ENCODE measurements at places on chromosomes 3 and 15.

- peak; percentile 51 for DNase-seq
These were observed 150.3 kb upstream of the ARHGEF26 start for GRCh38 chr3:153970741-153971347.

DNA sequence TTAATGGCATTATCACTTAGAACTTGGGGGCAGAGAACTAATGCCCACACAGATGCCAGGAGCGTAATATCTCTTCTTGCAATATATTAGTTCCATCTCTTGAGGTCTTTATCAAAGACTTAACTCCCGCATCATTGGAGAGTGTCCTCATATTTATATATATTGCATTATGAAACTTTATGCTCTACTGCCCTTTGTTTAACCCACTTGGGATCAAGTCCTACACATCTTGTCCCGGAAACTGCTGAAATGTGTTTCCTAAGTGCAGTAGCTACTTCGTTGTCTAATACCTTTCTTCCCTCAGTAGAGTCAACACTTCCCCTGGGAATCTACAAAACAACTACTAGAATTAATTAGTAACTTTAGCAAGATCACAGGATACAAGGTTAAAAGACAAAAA, 1029.2 kb downstream of the OTOL1 start:
- DNase-seq: no peak

DNA sequence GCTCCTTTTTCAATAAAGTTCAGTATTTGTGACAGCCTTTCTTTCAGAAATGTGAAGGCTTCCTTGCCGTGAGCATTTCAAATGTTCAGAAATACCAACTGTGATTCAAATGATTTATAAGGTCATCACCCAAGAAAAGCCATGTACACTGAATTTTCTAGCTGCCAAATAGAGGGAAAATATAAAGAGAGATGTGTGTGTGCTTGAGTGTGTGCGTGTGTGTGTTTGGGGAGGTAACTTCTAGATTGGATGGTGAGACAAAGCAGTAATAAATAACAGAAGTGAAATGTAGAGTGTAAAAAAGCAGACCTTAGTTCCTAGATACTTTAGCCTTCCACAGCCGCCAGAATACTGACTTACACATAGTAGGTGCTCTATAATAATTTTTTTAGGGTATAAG, 577.4 kb downstream of the TBL1XR1 start:
- no peak for DNase-seq

DNA sequence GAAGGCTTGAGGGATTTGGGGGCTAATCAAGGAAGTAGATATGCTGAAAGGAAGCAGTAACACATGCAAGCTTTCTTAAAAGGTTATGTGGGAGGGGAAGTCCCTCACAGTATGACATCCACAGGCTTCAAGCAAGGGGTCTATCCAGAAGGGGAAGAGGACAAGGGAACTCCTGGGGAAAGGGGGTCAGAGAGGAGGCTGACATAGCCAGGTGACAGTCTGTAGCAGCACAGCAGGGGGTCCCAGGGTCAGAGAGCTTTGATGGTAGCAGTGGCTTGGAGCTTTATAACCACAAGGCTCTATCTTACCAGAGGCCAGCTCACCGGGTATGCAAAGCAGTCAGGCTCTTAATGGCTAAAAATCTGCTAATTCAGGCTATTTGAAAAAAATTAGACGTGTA, 150.6 kb upstream of the NSMCE3 start:
- DNase-seq: no peak
